ENCODE measurements at places on chromosomes 12 and 14. TPM values are rescaled to one million over a fixed set of nuclear protein-coding genes. Genes with fewer than 3 reads are reported as not detected.

Gene CATSPERB
- total RNA-seq: 0.27 TPM

Gene PTPN6
- 485 TPM for total RNA-seq

Gene KRT77
- total RNA-seq: not detected

Gene SPX
- total RNA-seq: not detected

Gene MAP1LC3B2
- 3.1 TPM for total RNA-seq

Gene FAM186B
- total RNA-seq: not detected

Gene WNT1
- not detected for total RNA-seq

Gene B4GALNT3
- 3.4 TPM for total RNA-seq

Gene PIWIL1
- not detected for total RNA-seq

Gene HAL
- total RNA-seq: 0.25 TPM

Gene ZDHHC22
- not detected for total RNA-seq
